Renal pelvis (tissue), 12 donors: ENCODE measurements at places on chromosomes 3 and 15.

DNA sequence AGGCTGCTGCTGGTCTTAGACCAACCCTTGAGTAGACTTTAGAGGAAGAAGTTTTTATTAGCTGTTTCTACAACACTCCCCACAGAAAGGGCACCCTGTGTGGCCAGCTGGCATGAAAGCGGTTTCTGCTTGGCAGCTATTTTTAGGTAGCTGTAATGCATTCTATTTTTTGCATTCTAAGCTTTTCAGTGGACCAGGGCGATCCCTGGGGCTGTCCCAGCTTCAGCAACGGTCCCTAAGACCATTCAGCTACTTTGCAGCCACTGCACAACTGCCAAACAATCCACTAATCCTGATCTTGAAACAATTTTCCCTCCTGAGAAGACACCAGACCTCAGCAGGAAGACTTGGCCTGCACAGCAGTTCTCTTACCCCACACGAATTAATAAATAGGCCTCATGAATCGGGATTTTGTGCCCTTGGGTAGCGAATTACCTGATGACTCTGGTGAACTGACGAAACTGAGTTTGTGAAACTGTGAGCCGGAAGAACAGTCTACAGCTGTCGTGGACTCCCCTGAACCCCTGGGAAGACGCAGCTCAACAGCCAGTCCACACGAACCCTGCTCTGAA, 14.6 kb upstream of the TFRC start:
- DNase-seq, result no peak

- peak; percentile 49 for DNase-seq
Observed at GRCh38 chr15:33915571-33916407, 52.5 kb upstream of the CHRM5 start.

DNA sequence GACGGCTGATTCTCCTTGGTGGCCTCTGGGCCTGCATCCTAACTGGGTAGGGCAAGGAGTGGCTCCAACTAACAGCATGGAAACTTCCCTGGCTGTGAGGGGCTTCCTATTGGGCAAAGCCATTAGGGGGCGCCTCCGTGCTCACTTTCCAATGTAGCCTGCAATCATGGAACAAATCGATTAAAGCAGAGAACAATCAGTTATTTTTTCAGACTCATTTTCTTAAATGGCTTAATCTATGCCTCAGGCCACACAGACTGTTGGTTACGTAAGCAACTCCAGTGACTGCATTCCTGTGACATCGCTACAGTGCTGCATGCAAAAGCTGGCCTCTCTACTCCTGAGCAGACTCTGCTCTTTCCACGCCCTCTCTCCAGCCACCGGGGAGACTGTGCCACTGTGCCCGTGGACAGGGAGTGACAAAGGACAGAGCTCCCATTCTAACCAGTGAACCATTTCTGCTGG, 278.9 kb downstream of the KLF13 start:
- DNase-seq, result no peak

DNA sequence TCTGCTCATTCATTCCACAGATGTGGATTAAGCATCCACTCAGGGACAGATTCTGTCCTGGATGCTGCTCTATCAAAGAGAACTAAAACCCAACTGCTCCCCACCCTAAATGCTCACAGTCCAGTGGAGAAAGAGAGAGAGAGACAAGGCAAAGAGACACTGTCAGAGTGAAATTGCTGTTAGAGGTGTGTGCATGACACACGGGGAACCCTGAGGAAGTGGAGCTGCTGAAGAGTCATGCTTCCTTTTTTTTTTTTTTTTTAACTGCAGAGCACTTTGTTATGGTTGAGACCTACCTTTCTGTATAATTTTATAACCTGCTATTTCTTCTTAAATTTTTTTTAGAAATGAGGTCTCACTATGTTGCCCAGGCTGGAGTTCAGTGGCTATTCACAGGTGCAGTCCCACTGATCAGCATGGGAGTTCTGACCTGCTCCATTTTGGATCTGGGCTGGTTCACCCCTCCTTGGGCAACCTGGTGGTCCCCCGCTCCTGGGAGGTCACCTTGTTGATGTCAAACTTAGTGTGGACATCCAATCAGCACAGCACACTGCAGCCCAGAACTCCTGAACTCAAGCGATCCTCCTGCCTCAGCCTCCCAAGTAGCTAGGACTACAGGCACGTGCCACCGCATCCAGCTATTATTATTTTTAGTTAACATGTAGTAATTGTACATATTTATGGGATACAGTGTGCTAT, 18.2 kb upstream of the PSTPIP1 start:
- DNase-seq, result no peak

DNA sequence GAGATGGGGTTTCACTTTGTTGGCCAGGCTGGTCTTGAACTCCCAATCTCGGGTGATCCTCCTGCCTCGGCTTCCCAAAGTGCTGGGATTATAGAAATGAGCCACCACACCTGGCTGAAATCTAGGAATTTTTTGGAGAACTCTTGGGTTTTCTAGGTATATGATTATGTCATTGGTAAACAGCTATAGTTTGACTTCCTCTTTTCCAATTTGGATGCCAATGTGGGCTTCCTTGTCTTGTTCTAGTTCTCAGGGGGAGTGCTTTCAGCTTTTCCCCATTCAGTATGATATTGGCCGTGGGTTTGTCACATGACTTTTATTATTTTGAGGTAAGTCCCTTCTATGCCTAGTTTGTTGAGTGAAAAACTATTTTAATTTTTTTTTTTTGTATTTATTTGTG, 17.9 kb downstream of the KCNMB3 start:
- no peak for DNase-seq

- no peak for DNase-seq
Observed at GRCh38 chr3:134623615-134624245, 27.1 kb downstream of the KY start.

GRCh38 chr15:89976246-89976600, 24.9 kb upstream of the ZNF710 start:
- DNase-seq, result no peak

- peak; percentile 12 for DNase-seq
Observed at GRCh38 chr3:129182390-129183185, 1.1 kb downstream of the CNBP start.

GRCh38 chr3:13204177-13204581, 130.9 kb upstream of the IQSEC1 start:
- no peak for DNase-seq

- no peak for DNase-seq
Observed at GRCh38 chr3:43400167-43400566, 113.8 kb downstream of the SNRK start.

GRCh38 chr15:57607570-57608000, 15.9 kb downstream of the MYZAP start:
- DNase-seq, result no peak

DNA sequence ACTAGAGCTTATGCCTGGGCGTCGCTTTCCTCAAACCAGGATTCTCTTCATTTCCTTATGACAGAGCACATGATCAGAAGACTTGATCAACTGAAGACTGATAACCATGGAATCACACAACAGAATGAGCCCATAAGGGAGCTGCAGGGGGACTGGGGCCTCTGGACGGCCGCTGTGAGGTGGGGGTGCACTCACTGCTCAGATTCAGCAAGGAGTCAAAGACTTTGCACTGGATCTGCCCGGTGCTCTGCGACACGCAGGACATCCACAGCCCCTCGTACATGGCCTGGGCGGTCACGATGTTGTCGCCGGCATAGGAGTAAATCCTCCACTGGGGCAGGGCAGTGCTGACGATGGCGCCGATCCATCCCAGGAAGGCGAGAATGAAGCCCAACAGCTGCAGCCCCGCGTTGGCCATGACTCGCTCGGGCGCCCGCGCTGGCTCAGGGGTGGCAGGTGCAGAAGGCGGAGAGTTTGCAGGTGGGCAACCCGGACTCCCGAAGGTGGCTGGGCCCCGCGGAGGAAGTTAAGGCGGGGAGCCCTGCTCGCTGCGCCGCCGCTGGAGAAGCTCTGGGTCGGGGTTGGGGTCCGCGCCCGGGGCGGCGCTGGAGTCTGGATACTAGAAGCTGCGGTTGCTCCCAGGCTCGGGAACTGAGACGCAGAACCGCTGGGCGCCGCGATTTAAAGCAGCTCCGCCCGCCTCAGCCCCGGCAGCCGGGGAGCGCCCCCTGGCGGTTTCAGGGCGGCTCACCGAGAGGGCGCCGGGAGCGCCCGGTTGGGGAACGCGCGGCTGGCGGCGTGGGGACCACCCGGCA, at the start of gene CLDN1:
Gene CLDN1 (minus strand): TSS at position 658 of the 815 bp plus-strand sequence. CDS start 240 bp downstream, at position 418.
- peak; percentile 83 for DNase-seq

DNA sequence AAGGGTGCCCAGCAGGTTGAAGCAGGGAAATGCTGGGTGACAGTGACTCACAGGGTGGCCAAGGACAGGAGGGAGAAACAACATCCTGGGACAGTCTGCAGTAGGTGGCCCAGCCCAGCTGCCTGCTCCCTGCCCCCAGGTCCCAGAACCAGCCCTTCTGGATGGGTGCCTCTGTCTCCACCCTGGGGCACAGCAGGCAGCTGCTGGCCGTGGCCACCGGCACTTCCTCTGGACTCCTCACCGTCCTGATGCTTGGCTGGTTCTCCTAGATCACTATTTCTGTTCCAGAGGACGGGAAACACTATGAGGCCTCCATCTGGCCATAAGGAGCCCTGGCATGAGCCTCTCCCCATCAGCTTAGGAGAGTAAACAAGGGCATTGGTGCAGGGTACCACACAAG, 258.9 kb downstream of the XXYLT1 start:
- DNase-seq, result no peak

DNA sequence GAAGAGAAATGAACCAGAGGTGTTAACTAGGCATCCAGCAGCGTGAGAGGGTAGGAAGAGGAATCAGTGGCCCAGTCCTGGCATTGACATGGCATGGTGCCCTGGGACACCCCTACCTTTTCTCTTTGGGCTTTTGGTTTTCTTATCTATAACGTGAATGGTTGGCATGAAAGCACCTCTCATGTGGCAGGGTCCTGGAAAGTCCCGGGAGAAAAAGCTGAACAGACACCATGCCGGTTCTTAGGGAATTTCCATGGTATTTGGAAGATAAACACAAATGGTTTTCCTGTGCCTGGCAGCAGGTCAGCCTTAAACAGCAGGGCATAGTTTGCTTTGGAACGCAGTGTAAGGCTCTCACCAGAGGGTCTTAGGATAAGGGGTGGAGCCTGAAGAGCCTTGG, 15.4 kb downstream of the ARNT2 start:
- DNase-seq, result no peak

DNA sequence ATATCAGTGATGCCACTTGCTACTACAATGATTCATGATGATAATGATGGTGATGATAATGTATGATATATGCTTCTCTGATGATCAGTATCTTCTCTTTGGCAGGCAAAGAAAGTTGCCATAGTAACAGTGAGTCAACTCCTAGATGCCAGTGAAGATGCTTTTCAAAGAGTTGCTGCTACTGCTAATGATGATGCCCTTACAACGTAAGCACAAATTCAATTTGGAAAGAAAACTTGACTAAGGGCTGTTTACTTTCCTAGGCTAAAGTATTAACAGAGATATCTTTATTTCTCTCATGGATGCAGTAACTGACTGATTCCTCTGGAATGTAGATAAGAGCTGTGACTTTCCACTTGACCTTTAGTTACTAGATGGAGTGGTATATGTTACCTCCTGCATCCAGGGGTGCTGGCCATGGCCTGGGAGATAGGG, 27.8 kb downstream of the ADGRG7 start:
- DNase-seq, result no peak

- DNase-seq, result no peak
Observed at GRCh38 chr15:81939604-81940440, 106.0 kb downstream of the MEX3B start.

DNA sequence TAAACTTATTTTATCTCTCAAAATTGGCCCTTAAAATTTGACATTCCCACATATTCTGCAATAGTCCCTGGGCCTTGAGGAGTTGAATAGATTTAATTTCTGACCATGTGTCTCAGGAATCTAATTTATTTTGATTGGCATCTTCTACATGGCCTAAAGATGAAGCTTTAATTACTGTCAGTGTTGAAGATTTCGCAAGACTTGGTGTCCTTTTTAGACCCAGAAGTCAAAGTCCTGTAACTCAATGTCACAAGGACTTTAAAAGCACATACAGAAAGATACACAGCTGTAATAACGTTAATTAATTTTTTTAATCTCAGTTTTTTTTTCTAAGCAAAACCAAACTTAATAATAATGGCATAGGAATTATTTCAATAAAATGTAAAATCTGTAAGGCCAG, 163.9 kb downstream of the SUCNR1 start:
- no peak for DNase-seq

DNA sequence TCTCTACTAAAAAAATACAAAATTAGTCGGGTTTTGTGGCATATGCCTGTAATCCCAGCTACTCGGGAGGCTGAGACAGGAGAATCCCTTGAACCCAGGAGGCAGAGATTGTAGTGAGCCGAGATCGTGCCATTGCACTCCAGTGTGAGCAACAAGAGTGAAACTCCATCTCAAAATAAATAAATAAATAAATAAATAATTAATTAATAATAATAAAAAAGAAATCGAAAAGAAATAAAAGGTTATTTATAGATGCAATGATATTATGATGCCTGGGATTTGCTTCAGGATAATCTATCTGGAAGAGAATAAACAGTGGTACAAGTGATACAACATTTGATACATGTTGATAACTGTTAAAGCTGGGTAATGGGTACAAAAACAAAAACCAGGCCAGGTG, 58.6 kb downstream of the SOX2 start:
- DNase-seq, result no peak

DNA sequence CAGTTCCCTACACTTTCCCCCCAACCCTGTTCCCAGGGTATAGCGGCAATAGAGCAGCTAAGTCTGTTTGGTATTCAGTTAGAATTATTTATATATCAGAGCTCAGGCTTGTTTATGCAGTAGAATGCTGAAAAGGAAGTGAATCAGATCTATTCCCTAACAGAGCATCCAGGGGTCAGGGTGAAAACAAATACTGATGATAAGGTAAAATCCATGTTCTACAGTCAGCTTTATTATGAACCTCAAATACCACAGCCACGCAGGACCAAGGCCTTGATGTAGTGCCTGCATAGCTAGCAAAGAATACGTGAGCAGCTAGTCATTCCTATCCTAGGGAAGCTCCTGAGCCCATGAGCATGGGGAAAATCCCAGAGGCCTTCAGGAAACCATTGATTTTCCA, 229.7 kb upstream of the ICE2 start:
- DNase-seq, result no peak

DNA sequence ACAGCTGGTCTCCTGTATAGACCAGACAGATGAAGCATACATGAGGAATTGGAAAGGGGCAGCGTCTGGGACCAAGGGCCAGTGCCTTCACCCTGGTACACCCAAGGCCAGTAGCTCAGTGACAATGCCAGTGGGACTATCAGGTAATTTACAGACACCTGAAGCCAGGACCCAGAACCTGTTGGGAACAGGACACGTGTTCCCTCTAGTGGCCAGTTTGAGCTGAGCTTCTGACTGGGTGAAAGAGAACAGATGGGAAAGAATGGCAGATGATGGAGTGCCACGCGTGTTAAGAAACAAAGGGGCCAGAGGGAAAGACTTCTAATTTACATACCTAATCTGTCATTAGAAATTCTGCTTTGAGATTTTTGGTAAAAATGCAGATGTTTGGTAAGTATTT, 5.1 kb upstream of the SLC25A38 start:
- peak; percentile 31 for DNase-seq

DNA sequence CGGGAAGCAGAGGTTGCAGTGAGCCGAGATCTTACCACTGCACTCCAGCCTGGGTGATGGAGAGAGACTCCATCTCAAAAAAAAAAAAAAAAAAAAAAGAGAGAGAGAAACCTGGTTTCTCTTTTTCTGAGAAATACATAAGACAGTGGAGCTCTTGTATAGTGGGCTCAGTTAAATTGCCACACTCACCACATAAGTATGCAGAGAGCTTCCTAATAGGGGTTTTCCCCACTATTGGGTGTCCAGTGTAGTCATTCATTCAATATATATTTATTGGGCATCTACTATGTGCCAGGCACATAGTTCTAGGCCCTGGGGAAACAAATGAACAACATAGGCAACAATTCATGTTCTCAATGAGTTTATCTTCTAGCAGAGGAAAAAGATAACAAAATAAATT, 48.9 kb upstream of the FMN1 start:
- no peak for DNase-seq
